ENCODE measurements at places on chromosomes 5 and 9.

GRCh38 chr5:145921211-145921610 is 15.2 kb upstream of the SH3RF2 start:
- DNase-seq: no peak

- DNase-seq: peak; percentile 20
These were observed 148.1 kb upstream of the MPDZ start for GRCh38 chr9:13427587-13427986.

GRCh38 chr9:135988493-135988892 is 27.3 kb upstream of the UBAC1 start:
- no peak for DNase-seq

DNA sequence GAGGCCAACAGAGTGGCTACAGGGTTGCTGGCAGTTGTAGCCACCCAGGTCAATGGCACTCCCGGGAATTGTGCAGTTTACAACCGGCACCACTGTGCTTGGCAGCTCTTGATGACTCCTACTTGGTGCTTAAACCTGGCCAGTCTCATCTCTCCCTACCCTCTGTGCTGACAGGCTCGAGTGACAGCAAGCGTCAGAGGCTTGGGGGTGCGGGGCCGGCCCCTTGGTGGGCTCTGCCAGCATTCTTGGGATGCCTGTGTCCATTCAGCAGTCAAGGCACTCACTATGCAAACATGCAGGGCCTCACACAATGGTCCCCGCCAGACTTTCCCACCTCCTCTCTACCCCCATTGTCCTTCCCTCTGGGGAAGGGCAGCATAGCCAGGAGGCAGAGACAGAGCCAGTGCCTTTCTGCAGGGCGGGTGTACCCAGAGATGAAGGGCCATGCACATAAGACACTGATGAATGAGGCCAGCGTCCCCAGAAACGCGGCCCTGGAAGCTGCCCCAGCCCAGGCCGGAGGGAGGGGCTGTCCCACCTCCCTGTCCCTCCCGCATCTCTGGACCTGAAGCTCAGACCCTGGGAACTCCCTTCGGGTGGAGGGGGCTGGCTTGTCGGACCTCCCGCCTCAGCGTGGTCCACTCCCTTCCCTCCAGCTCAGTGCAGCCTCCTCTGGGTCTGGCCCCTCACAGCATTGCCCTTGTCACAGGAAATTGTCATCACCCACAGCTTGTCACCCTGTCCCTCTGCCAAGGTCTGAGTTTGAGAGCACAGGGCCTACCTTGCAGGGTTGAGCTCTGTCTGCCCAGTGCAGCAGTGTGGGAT is 26.4 kb upstream of the NOTCH1 start:
- DNase-seq: no peak

GRCh38 chr5:131671994-131672655 is 37.1 kb upstream of the RAPGEF6 start:
- DNase-seq: no peak

DNA sequence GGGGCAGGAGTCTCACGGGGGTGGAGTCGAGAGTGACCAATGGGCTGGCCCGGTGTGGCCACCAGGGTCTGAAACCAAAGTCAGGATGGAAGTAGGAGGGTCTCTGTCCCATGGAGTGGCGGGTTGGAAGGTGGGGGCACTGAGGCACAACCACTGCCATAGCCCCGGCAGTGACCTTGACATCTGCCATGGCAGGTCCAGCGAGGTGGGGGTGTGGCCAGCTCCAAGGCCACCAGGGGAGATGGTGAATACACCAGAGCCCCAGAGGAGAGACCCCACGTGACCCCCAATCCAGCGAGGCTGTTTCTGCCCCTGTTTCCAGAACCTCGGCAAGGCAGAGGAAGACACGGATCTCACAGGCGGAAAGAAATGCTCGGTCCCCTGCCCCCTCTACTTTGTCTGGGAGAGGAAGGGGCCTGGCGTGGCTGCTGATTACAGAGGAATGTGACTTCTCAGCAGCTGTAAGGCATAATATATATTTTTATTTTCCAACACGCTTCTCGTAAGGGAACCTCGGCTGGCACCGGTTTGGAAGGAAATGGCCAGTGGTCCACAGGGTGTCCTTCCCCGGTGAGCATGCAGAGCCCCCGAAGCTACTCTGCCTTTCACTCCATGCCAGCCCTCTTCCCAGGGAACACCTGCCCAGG is 105.7 kb upstream of the SARDH start:
- DNase-seq: no peak

GRCh38 chr5:145925353-145925752 is 11.0 kb upstream of the SH3RF2 start:
- no peak for DNase-seq

DNA sequence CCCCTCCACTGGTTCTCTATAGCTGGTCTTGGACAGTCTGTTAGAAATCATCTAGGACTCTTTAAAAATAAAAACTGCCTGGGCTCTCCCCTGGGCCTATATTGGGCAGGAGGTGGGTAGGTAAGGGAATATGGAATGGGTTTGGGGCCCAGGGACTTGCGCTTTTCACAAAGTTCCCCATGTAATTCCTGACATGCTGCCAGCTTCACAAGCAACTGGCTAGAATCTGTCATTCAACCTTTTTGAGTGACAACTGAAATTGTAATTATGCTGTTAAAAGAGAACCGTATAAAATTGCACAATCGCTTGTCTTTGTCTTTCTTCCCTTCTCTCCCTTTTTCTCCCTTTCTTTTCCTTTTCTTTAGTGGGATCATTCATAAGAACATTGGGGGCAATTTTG is 603.1 kb downstream of the EBF1 start:
- no peak for DNase-seq

DNA sequence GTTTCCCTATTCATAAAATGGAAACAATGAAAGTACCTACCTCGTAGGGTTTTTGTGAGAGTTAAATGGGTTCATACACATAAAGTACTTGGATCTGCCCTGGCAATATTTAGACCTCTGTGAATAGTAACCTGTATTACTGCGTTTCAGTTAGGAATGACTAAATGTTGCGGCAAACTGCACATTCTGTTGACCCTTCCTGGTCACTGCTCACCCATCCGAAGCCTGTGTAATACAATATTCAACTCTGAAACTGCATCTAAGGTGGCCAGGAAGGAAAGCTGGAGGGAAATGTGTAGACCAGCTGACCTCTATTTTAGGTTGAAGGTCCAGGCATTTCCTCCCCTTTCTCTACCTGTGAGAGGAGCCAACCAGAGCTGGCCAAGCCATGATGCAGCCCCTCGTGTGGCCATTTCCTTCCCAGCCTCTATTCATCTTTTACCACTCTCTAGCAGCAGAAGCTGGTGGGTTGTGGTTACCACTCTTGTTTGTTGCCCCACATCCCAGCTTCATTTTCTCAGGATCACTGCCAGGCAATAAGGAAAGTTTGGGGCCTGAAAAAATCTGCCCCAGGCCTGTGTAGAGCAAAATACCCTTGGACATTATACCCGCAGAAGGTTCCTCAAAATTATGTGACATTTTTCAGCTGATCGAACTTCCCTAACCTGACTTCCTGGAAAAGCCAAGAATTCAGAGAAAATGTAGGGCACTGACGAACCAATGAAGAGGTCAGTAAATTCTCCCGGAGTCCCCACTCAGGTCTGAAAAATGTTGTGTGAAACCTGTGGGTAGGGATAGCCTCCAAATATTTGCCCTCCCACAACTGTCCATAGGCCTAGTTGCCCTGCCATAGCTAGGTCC is 20.5 kb upstream of the PDCD1LG2 start:
- DNase-seq: no peak

- no peak for DNase-seq
These were observed 114.5 kb downstream of the GNA14 start for GRCh38 chr9:77533671-77534070.

DNA sequence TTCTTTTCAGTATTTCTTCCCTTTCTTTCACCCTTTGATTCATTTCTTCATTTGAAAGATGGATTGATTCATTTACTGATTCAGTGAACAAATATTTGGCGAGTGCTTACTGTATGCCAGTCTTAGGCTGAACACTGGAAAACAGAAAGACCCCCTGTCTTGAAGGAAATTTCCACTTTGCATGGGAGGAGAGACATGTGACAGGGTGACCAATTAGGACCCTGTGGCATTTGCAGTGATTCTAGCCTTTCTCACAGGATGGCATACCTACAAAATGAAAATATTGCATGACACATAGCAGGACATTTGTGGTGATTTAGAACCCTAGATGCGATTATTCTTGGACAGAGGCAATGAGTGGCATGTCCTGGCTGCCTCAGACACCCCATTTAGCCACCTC is 407.2 kb upstream of the SGCD start:
- DNase-seq: no peak

DNA sequence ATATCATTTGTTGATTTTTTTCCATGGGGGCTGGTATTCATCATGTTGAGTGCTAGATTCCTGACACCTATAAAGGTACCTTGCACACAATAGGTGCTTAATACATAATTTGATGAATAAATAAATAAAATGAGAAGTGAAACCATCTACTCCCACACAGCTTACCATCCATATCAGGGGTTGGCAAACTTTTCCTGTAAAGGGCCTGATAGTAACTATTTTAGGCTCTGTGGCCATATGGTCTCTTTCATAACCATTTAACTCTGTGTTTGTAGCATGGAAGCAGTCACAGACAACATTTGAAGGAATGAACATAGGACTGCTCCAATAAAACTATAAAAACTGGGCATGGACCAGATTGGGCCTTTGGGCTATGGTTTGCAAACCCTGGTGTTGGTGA is 100.3 kb downstream of the GCNT1 start:
- DNase-seq: no peak

DNA sequence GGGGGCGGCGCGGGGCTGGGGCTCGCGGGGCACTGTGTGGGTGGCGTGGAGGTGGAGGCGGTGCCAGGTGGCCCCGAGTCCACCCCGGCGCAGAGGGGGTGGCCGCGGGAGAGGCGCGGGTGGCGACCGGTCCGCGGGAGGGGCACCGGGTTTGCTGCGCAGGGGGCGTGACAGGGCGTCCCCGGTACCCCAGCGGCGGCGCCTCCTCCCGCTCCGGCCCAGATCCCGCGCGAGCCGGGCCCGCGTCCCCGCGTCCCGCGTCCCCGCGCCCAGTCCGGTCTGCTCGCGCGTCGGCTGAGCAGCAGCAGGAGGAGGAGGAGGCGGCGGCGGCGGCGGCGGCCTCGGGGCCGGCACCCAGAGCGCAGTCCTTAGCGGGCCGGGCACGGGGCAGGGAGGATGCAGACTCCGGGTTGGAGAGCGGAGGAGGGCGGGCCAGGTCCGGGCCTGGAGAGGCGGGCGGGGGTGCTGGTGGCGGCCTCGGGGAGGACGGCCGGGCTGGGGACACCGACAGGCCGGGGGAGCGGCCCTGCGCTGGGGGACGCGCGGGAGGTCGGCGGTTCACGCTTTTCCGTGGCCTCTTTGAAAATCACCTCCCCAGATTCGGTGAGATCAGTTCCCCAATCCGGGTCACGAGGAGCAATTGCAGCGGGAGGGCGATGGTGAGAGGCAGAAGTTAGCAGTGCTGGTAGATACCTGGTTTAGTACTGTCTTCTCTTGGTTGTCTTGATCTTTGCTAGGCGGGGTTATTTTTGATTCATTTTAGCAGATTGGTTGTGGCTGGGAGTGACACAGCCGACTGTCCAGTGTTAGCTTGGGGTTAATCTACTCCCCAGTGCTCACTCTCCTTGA is 1.7 kb downstream of the TRIO start:
- peak; percentile 86 for DNase-seq

DNA sequence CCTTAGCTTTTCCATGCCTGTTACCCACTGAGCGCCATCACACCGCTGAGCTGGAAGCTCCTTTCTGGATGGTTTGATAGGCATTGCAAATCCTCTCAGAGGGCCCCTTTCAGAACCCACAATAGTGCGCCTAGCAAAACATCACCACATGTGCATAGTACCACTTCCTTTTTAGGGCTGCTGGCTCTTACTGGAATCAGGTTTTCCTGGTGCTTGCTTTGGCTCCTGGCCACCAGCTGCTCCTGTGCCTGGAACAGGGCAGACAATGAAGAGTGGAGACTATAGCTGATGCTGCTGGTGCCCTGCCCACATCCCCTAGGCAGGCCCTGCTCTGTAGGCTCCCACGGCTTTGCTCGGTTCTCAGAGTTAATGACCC is 163.6 kb upstream of the SEMA6A start:
- no peak for DNase-seq

DNA sequence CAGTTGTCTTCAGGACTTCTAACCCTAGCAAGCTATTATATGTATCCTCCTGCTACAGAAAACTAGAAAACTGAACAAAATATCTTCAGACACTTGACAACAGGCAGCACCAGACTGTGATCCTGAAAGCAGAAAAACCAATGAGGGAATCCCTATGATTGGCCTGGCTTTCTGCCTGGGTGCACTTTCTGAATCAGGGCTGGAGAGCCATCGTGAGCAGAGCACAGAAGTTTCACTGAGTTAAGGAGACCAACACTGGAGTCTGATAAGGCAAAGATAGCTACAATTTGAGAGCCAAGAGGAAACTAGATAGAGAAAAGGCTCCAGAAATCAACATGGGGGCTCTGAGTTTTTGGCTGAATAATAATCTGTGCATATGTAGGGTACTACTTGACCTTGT is 106.5 kb downstream of the FANCC start:
- no peak for DNase-seq

GRCh38 chr5:142935014-142935413 is 164.8 kb downstream of the ARHGAP26 start:
- no peak for DNase-seq

DNA sequence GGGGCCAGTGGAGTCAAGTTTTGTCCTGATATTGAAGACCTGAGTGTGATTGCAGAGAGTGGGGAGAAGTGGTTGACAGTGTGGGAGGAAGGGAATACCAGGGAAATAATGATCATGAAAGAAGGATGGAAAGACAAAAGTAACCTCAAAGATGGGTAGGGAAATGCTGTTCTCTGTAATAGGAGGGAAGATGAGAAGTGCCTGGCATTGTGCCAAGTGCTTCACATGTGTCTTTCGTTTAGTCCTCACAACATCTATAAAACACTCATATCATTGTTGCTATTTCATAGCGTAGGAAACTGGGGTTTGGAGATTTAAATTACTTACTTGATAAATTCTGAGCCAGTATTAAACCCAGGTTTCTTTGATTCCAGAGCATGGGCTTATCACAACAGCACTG is 472.3 kb downstream of the LRRC70 start:
- no peak for DNase-seq

DNA sequence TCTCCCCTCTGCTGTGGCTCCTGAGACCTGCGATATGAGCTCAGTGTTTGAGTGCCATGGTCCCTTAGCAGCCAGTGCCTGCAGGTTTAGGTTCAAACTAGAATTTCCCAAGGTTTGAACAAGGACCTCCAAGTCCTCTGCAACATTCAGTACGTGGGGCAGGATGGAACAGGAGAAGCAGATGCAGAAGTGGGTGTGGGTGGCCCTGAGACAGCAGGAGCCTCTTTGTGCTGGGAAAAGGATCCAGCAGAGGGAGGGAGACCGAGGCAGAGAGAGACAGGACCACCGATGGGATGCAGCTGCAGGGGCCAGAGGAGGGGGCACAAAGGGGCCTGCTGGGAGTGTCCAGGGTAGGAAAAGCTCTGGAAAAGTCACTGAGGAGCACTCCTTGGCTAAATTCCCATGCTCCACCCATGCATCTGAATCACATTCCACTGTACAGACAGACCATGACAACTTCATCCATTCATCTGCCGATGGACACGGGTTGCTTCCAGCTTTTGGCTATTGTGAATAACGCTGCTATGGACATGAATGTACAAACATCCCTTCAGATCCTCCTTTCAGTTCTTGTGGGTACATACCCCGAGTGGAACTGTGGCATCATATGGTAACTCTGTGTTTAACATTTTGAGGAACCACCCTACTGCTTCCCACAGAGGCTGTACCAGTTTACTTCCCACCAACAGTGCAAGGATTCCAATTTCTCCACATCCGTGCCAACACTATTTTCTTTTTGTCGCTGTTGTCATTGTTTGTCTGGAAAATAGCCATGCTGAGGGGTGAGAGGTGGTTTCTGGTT is 26.7 kb upstream of the SUSD3 start:
- DNase-seq: no peak

- no peak for DNase-seq
These were observed 150.3 kb downstream of the UNC13B start for GRCh38 chr9:35311891-35312639.

- no peak for DNase-seq
These were observed 112.3 kb downstream of the PCSK1 start for GRCh38 chr5:96320797-96321196.

Measured in germinal center (tissue), 1 donor.